ELF-1 (cell line): ENCODE measurements at places on chromosomes 1 and 21.

DNA sequence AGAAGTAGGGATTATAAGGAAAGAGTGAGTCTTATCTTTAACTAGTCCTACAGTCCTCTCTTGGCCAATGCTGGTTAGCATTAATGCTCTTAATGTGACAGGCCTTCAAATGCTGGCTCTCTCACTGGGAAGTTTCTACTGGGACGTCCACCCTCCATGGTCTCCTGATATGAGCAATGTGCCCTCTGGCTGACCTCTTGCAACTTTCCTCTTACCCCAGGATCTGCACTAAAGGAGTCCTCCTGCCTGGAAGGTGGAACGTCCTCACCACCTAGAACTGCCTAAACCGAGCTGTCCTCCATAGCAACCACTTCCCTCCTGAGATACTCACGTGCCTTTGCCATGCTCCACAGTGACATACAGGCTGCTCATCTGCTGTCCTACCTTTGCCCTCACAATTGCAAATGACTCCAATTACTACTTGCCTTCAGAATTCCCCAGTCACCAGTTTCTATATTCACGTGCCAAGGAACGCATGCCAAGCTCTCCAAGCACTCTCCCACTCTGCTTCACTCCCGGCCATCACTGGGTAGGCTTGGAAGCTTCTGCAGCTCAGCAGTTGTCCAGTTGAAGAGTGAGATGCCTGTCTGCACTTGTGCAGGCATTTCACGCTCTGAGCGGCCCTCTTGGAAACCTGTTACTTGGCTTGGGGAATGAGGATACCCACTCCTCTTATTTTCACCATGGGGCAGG is 404.7 kb downstream of the RRAGC start:
- DNase-seq: no peak

DNA sequence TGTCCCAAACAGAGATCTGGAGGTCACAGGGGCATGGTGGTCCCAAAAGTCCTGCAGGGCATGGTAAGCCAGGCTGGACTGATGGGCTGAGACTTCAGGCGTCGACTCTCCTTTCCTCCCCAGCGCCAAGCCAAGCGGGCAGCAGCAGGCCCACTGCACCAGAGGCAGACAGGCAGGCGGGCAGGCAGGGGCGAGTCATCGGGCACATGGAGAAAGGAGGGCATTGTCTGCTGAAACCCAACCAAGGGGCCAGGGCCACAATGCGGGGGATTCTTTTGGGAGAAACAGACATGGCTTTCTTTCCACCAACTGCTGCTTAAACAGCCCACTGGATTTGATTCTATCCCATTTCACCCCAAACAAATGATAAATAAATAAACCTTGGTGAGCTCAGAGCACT is 46.2 kb downstream of the TRABD2B start:
- no peak for DNase-seq

GRCh38 chr1:61332796-61333195 is 250.4 kb downstream of the NFIA start:
- no peak for DNase-seq

GRCh38 chr1:17215545-17215890 is 10.6 kb downstream of the PADI1 start:
- no peak for DNase-seq

- DNase-seq: no peak
Observed at GRCh38 chr1:2215909-2216766, 12.0 kb upstream of the SKI start.

GRCh38 chr1:7407980-7408770 is 362.9 kb upstream of the VAMP3 start:
- DNase-seq: no peak

- no peak for DNase-seq
Observed at GRCh38 chr1:183205196-183205781, 19.2 kb downstream of the LAMC2 start.

GRCh38 chr21:36027347-36027746 is 33.0 kb downstream of the SETD4 start:
- DNase-seq: no peak

GRCh38 chr1:36539526-36539925 is 56.8 kb upstream of the CSF3R start:
- DNase-seq: no peak

DNA sequence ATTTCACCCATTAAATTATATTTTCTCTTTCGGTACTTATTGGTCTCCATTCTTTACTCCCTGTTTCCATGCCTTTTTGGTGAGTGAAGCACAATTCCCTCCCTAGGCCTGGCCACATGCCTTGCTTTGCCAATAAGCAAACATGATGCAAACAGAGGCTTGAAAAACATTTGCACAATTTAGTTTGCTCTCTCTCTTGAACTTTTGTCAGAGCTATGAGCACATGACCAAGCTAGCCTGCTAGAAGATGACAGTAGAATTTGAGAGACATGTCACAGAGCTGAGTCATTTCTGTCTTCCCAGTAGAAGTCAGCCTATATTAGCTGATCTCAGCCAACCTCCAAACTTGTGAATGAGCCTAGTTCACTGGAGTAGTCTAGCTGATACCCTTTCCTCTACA is 24.6 kb downstream of the ANGPTL3 start:
- DNase-seq: no peak

DNA sequence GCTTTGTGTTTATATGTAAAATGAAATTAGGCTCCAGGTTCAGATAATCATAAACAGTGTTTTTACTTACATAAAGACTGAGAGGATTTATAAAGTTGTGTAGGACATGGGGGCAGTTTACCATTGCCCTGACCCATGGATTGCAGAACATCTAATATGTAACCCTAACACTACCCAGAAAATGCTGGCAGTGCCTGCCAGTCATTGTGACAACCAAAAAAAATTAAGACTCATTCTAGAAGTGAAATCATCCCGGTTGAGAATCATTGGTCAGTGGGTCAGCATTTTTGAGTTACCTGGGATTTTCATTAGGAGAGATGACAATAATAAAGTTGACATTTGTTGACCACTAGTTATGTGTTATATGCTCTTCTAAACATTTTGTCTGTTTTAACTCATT is 31.2 kb upstream of the THEM4 start:
- no peak for DNase-seq

DNA sequence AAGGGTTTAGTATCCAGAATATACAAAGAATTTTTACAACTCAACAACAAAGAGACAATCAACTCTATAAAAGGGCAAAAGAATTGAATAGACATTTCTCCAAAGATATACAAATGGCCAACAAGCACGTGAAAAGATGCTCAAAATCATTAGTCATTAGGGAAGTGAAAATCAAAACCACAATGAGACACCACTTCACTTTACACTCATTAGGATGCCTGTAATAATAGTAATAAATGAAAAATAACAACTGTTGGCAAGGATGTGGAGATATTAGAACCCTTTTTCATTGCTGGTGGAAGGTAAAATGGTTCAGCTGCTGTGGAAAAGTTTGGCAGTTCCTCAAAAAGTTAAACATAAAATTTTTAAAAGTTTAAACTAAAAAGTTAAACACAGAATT is 7.0 kb upstream of the ABCD3 start:
- no peak for DNase-seq

- DNase-seq: no peak
Observed at GRCh38 chr1:55886856-55887712, 671.9 kb upstream of the USP24 start.

- DNase-seq: no peak
Observed at GRCh38 chr1:158203693-158204457, 23.2 kb downstream of the CD1D start.

GRCh38 chr21:41744028-41744930 is 22.6 kb downstream of the RIPK4 start:
- no peak for DNase-seq

DNA sequence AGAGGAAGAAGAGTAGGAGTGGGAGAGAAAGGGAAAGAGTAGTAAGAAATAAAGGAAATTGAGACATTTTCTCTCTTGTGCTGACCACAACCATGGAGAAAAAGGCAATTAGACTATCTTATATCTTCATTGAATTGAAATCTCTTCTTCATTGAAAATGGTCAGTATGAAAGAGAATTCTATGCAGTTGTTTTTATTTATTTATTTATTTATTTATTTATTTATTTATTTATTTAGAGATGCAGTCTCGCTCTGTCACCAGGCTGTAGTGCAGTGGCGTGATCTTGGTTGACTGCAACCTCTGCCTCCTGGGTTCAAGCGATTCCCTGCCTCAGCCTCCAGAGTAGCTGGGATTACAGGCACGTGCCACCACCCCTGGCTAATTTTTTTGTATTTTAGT is 447.1 kb downstream of the PTPRC start:
- DNase-seq: no peak

DNA sequence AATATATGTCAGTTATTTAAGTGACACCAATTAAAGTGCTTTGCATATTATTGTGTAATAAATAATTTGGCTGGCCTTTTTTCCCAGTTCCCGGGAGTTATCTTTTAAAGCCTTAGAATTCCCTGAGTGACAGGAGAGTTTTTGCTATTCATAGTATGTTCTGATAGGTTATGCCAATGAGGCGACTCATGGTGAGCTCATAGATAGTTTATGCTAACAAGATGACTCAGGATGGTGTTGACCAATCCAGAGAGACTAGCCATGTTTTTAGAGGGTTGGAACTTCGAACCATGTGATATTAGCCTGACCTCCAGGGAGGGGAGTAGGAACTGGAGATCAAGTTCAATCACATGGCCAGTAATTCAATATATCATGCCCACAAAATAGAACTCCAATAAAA is 310.8 kb downstream of the USP25 start:
- DNase-seq: no peak

DNA sequence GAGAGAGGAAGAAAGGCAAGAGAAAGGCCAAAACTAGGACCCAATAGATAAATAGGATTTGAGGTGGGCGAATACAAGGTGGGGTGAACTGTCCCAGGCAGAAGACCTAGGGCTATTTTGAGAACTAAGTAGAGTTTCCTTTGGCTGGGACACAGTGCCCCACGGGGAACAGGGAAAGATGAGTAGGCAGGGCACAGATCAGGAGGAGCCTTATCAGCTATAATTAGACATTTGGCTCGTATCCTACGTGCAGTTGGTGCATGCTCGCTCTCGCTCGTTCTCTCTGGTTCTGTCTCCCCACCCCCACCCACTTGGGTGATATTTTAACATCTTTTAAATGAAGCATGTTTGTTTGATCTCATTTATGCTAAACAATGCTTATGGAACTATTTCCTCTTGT is 235.0 kb upstream of the JUN start:
- no peak for DNase-seq

GRCh38 chr1:237258871-237259270 is 216.9 kb downstream of the RYR2 start:
- DNase-seq: no peak

GRCh38 chr21:19810779-19811178 is 1187.4 kb upstream of the NCAM2 start:
- no peak for DNase-seq

GRCh38 chr1:48675251-48675650 is 101.4 kb downstream of the BEND5 start:
- DNase-seq: no peak

DNA sequence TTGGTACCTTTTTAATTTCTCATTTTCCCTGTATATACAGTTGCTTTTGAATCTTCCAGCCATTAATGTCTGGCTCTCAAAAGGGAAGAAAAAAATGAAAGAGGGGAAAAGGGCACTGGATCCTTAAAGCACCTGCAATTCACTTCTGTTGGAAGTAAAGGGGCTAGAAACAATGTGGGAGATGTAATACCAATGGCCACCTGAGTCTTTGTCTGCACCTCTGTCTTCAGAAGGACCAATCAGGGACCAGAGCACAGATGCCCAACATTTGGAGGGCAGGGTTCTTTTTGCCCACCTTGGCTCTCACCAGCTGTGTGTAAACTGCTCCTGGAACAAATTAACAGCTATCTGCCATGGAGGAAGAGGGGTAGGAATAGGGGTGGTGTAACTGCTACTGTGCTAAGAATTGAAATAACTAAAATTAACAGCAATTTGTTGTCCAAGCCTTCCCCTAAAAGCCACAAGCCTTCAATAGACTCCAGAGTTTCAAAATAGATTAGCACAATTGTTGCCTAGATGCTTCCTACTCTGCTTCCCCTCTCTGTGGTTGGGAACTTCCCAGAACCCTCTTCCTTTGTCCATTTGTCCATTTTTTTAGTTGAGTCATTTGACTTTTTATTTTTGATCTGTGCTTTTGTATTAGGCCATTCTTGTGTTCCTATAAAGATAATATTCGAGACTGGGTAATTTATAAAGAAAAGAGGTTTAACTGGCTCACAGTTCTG is 11.5 kb upstream of the LRRC8B start:
- DNase-seq: no peak

GRCh38 chr1:61606448-61607312 is 118.3 kb downstream of the TM2D1 start:
- DNase-seq: no peak

DNA sequence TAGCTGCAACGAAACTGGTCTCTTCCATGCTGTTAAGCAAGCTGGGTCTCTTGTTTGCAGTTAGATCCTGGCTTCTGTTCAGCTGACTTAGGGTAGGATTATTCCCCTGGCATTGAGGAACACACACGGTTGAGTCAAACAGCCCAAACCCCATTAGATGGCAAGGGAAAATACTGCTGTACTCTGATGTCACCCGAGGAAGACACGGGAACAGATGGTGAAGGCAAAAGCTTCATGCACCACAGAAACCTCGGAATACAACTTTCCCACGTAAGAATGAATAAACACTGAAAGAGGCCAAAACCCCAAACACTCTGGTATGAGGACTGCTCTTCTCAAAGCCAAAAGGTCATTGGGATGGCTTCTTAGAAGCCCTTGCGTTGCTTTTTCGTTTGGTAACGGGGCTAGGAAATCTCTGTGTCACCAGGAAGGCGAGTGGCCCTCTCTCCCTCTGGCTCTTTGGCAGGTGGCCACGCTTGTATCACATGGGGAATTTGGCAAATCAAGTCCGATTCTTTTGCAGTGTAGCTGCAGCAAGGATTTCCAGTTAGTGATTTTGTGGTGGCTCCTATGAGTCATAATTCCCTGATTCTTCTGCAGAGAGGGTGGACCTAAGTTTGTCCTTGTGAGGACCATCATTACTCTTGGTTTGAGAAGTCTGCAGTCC is 16.7 kb upstream of the LYST start:
- DNase-seq: no peak

DNA sequence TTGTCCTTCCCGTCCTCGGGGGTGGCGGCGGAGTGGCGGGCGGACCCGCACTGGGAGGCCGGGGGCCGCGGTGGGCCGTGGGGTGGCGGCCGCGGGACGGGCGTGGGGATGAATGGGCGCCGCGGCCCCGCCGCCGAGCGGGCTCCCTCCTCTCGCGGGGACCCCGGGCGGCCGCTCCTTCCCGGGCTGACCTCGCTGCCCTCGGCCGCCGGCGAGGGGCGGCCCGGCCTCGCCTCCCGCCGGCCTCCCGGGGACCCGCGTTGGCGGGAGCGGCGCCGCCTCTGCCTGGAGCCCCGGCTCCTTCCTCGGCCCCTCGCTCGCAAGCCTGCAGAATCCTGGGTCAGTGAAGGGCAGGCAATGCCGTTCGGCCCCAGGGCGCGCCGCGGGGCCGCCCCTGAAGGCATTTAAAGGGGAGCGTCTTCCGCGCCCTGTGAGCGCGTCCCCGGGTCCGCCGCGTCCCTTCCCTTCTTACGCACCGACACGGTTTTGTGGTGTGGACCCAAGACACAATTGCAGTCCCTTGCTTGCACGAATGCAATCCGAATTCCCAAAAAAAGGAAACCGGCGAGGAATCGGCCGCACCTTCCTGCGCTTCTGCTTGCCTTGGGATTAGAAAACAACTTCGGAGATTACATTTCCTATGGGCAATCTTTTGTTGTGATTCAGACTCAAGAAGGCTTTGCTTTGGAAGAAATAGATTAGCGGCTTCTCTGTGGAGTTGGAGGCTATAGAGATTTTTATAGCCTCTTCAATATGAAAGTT is 776 bp downstream of the ITSN1 start:
- DNase-seq: peak; percentile 69

- no peak for DNase-seq
Observed at GRCh38 chr1:5601516-5601915, 390.7 kb downstream of the NPHP4 start.
